Muscle of leg (tissue), 16 donors: ENCODE measurements at places on chromosomes 16 and 17. TPM values are rescaled to one million over a fixed set of nuclear protein-coding genes. Genes with fewer than 3 reads are reported as not detected.

Gene CAPNS2
- 0.62 TPM for total RNA-seq

Gene NXPH3
- total RNA-seq: 1.5 TPM

Gene P3H4
- 39.7 TPM for total RNA-seq

Gene NEUROD2
- total RNA-seq: not detected

Gene MMP28
- 3.5 TPM for total RNA-seq

Gene TPSB2
- total RNA-seq: 0.89 TPM

Gene CD300E
- total RNA-seq: 0.09 TPM

DNA sequence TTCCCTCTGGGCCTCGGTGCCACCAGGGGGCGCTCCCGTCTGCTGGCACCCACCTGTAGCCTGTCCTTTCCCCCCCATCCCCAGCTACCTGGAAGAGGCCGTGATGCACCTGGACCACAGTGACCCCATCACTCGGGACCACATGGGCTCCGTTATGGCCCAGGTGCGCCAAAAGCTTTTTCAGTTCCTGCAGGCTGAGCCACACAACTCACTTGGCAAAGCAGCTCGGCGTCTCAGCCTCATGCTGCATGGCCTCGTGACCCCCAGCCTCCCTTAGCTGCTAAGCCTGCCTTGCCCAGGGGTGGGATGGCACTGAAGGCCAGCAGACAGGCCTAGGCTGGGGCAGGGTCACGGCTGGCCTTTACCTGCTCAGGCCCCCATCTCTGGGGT, 818 bp upstream of the NRN1L start:
- H3K4me1 ChIP-seq: peaks cover 68% of the 10 kb centered on the region
- H3K27ac ChIP-seq: peak overlapping the region; percentile 100
- peak; percentile 37 for DNase-seq
- no peaks in the 10 kb centered on the region for H3K27me3 ChIP-seq
- peaks cover 71% of the 10 kb centered on the region for H3K36me3 ChIP-seq
- no peak overlapping the region for H3K4me3 ChIP-seq

GRCh38 chr16:87238361-87238715, 78.9 kb downstream of the C16orf95 start:
- peaks cover 20% of the 10 kb centered on the region for H3K27me3 ChIP-seq
- no peaks in the 10 kb centered on the region for H3K36me3 ChIP-seq
- H3K4me3 ChIP-seq: no peak overlapping the region
- H3K27ac ChIP-seq: no peak overlapping the region
- peaks cover 8% of the 10 kb centered on the region for H3K4me1 ChIP-seq

DNA sequence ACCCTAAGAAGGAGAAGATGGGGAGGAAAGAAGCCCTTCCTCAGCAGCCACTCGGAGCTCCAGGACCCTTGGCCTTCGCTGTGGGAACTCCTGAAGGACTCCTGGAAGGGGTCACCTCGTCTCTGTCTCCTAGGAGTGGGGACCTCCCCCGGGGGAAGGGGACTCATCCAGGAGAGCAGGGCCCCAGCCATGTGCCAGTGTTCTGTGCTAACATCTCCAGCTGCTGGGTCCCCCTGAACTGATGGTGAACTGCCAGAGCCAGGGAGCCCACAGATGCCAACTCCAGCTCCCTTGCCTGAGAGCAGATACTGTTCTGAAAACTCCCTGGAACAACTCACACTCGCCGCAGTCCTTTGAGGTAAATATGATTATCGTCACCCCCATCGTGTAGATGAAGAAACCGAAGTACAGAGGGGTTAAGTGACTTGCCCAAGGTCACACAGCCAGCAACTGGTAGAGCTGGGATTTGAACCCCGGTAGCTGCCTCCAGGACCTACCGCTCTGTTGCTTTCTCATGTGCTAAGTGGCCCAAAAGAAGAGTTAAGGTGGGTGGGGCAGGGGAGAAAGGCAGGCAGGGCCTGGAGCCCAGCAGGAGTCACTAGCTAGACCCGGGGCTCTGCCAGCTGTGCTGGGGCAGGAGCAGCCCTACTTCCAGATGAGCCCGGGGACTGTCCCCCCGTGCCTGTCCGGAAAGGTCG, 10.5 kb downstream of the TIMM22 start:
- peaks cover 95% of the 10 kb centered on the region for H3K4me1 ChIP-seq
- H3K36me3 ChIP-seq: peaks cover 80% of the 10 kb centered on the region

DNA sequence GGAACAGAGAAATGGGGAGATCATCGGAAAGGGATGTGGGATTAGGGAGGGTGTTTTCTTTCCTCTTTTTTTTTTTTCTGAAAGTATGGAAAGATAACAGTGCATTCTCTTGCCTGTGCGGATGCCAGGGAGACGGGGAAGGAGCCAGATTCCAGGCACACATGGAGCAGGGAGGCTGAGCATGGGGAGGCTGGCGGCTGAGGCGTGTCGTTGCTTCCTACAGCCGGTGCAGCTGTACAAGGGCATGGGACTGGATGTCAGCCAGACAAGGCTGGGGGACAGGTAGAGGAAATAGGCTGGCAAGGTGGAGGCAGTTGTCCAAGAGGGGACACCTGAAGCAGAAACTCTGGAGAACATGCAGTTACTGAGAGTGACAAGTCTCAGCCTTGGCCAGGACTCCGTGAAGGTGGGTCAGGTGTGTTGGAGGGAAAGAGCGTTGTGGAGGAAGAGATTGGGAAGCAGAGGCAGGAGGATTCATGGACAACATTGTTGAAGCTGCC, 16.6 kb upstream of the ADORA2B start:
- no peak for DNase-seq
- H3K27ac ChIP-seq: no peak overlapping the region
- no peaks in the 10 kb centered on the region for H3K4me1 ChIP-seq
- H3K4me3 ChIP-seq: no peak overlapping the region
- no peaks in the 10 kb centered on the region for H3K36me3 ChIP-seq

DNA sequence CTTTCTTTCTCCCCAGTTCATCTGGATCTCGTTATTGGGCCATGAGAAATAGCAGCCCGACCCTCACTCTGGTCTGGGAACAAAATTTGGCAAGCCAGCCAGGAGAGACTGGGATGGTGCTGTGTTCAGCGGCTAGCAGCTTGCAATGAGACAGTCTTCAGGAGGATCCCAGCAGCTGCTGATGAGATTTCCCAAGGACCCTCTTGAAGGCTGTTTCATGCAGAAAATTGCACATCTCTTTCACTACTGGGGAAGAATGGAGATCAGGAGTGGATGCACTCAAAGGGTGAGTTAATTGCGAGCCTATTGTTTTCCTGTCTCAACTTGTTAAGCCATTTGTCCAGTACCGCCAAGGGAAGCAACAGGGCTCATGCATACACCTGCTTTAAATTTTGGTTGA, 5.5 kb upstream of the COIL start:
- no peak overlapping the region for H3K4me3 ChIP-seq
- peak; percentile 38 for DNase-seq
- no peak overlapping the region for H3K27ac ChIP-seq

DNA sequence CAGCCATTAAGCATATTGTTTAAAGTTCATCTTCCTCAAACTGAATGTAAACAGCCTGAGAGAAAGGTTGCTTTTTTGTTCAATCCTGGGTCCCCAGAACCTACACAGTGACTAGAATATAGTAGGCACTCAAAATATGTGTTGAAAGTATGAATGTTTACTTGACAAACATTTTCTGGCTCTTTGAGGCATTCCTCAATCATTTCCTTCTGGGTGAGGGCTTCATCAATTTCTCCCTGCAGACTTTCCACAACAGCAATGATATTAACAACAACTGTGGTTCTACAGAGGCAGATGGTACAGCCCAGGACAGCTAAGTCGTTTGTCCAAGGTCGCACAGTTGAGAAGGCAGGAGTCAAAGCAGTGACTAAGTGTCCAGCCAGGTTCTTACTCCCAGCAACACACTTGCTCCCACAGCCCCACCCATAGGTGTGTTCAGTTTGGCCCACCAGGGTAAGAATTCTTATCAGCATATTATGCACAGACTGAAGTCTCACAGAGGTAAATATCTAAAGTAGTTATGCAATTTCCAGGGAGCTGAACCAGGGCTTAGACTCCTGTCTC, 61.1 kb downstream of the HS3ST3B1 start:
- H3K36me3 ChIP-seq: no peaks in the 10 kb centered on the region
- H3K27ac ChIP-seq: no peak overlapping the region
- no peaks in the 10 kb centered on the region for H3K27me3 ChIP-seq

- H3K36me3 ChIP-seq: peaks cover 8% of the 10 kb centered on the region
- H3K4me1 ChIP-seq: no peaks in the 10 kb centered on the region
- H3K4me3 ChIP-seq: no peak overlapping the region
- H3K27me3 ChIP-seq: no peaks in the 10 kb centered on the region
Measured at GRCh38 chr17:9537177-9537776, 38.3 kb downstream of the STX8 start.

GRCh38 chr17:44222112-44222869, 2.8 kb upstream of the UBTF start:
- DNase-seq: peak; percentile 84
- H3K27me3 ChIP-seq: no peaks in the 10 kb centered on the region
- peaks cover 8% of the 10 kb centered on the region for H3K36me3 ChIP-seq
- H3K27ac ChIP-seq: peak overlapping the region; percentile 83
- peaks cover 29% of the 10 kb centered on the region for H3K4me1 ChIP-seq

GRCh38 chr16:80887062-80887461, 82.7 kb upstream of the CDYL2 start:
- DNase-seq: no peak
- peaks cover 2% of the 10 kb centered on the region for H3K27me3 ChIP-seq
- H3K4me1 ChIP-seq: no peaks in the 10 kb centered on the region
- H3K36me3 ChIP-seq: no peaks in the 10 kb centered on the region
- H3K4me3 ChIP-seq: no peak overlapping the region

DNA sequence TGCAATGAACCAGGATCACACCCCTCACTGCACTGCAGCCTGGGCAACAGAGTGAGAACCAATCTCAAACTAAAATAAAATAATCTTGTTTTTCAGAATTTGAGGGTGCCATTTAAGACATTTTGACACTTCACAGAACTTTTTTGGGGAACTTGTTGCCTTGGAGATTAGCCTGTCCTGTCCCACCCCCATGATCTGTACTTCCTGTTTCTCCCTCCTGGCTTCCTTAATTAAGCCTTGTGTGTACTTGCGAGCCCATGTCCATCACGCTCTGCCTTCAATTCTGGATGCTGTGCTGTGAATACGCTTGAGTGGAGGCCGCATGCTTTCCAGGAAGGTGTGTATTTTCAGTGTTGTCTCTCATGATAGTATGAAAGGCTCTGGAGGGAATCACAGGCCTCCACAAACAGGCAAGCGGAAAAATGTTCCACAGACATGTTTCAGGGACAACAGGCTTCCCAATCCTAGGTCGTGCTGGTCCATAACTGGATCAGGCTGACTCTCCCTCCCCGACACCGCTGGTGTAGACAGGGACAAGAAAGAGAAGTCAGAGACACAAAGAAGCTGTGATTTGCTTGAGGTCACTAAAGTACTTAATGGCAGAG, 56.9 kb downstream of the NOS2 start:
- no peaks in the 10 kb centered on the region for H3K4me1 ChIP-seq
- H3K4me3 ChIP-seq: no peak overlapping the region
- H3K27me3 ChIP-seq: no peaks in the 10 kb centered on the region

GRCh38 chr17:47776330-47777197, 43.5 kb downstream of the TBX21 start:
- no peak overlapping the region for H3K4me3 ChIP-seq
- no peak overlapping the region for H3K27ac ChIP-seq
- DNase-seq: peak; percentile 5
- no peaks in the 10 kb centered on the region for H3K4me1 ChIP-seq

- DNase-seq: peak; percentile 53
- no peaks in the 10 kb centered on the region for H3K36me3 ChIP-seq
- H3K27ac ChIP-seq: peak overlapping the region; percentile 91
- no peak overlapping the region for H3K4me3 ChIP-seq
Measured at GRCh38 chr17:77286641-77287431, 146.1 kb downstream of the SEC14L1 start.

GRCh38 chr17:79840269-79840988, 1.2 kb upstream of the CBX4 start:
- peaks cover 81% of the 10 kb centered on the region for H3K4me1 ChIP-seq
- H3K27me3 ChIP-seq: peaks cover 57% of the 10 kb centered on the region
- peaks cover 6% of the 10 kb centered on the region for H3K36me3 ChIP-seq

DNA sequence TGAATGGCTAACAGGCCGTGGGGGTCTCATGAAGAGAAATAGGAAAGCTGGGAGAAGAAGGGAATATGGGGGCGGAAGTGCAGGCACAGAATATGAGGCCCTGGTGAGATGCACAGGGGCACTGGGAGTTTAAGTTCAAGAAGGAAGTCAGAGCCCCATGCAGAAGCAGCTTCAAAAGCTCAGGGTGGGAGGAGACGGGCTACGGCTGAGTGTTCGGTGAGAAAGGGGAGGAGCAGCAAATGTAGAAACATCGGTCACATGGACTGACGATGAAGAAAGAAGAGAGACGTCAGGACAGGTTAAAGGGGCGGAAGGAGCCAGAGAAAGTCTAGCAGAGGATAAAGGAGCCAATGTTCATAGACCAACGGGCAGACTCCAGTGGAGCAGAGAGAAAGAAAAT, 204.5 kb upstream of the ZFHX3 start:
- H3K4me1 ChIP-seq: no peaks in the 10 kb centered on the region
- no peak overlapping the region for H3K27ac ChIP-seq
- H3K36me3 ChIP-seq: no peaks in the 10 kb centered on the region

DNA sequence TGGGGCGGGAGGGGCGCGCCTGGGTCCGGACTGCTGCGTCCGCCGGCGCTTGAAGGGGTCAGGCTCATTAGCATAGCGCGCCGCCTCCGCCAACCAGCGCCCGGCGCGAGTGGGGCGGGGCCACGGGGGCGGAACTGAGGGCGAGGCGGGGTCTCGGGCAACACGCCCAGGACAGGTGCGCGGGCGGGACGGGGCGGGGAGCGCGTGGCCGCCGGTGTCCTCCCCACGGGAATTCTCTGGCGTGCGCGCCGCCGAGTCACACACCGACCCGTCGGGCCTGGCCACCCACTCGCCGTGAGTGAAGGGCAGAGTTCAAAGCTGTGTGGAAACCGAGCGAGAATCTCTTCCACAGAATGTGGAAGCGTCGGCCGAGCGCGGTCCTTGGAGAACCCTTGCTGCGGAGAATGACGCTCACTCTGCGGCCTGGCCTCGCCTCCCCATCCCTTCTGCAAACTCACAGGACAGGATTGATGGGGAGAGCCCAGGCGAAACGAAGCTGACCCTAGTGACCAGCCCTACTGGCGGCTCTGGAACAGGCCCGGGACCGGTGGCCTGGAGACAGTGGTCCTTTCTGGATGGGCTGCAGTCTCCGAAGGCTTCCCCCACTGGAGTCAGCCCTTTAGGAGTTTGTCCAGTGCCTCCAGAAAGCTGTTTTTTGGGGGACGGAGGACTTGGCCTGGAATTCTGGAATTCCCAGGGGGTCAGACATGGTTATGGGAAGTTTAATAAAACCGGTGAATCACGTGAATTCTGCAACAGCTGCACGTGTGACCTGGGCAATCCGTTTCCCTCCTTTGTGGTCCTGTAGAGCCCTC, at the start of gene SNAI3:
Gene SNAI3, minus strand, starts transcription at position 69 of the 815 bp plus-strand sequence. CDS start 101 bp downstream, outside the sequence.
- H3K27ac ChIP-seq: peak within 1 kb of the TSS; percentile 71
- DNase-seq: peak; percentile 81
